ENCODE measurements at places on chromosomes 6 and 20.

DNA sequence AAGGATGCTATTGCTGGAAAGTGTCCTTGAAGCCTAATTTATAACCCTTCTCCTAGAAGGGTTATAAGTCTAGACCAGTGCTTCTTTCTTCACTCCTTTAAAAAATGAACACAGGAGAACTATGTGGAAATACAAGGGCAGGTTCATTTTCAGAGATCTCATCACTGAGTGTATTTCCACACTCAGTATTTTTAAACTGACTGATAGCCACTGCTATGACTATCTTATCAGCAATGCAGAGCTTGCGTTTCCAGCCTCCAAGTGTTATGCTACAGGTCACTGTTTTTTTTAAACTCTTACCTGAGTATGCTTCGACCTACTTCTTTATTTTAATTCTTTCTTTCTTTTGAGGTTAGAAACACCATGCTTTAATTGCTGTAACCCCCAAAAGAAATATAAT is 319.1 kb downstream of the ARHGAP18 start:
- no peak overlapping the region for H3K4me3 ChIP-seq
- no peaks in the 10 kb centered on the region for H3K4me1 ChIP-seq
- no peaks in the 10 kb centered on the region for H3K27me3 ChIP-seq
- peak; percentile 10 for DNase-seq
- no peaks in the 10 kb centered on the region for H3K36me3 ChIP-seq
- H3K27ac ChIP-seq: no peak overlapping the region

- H3K4me3 ChIP-seq: no peak overlapping the region
- H3K4me1 ChIP-seq: peaks cover 2% of the 10 kb centered on the region
- no peak for DNase-seq
Observed at GRCh38 chr6:85460154-85460920, 10.5 kb downstream of the NT5E start.

DNA sequence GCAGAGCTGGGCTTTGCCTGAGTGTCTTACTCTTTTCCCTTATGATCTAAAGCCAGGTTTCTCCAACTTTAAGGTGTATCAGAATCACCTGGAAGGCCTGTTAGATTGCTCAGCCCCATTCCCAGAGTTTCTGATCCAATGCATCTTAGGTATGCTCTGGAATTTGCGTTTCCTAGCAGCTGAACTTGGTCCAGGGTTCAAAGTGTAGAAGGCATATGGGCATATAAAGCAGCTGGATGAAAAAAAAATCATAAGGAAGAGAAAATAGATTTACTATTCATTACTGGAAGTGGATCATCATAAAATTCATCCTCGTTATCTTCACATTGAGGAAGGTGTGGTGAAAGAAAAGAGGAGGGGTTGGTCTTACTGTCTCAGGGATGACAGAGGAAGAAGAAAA is 56.8 kb upstream of the CDKAL1 start:
- H3K36me3 ChIP-seq: peaks cover 4% of the 10 kb centered on the region
- DNase-seq: no peak
- no peak overlapping the region for H3K4me3 ChIP-seq
- no peaks in the 10 kb centered on the region for H3K27me3 ChIP-seq
- H3K27ac ChIP-seq: no peak overlapping the region
- H3K4me1 ChIP-seq: no peaks in the 10 kb centered on the region

- peaks cover 6% of the 10 kb centered on the region for H3K4me1 ChIP-seq
- no peak for DNase-seq
- no peaks in the 10 kb centered on the region for H3K27me3 ChIP-seq
- no peak overlapping the region for H3K4me3 ChIP-seq
Observed at GRCh38 chr6:169160091-169160854, 93.4 kb downstream of the THBS2 start.

GRCh38 chr6:34223381-34223955 is 13.2 kb upstream of the HMGA1 start:
- H3K4me1 ChIP-seq: peaks cover 24% of the 10 kb centered on the region
- H3K27ac ChIP-seq: peak overlapping the region; percentile 25
- peak; percentile 50 for DNase-seq
- H3K27me3 ChIP-seq: no peaks in the 10 kb centered on the region

GRCh38 chr6:143248359-143248758 is 187.7 kb downstream of the AIG1 start:
- no peak overlapping the region for H3K27ac ChIP-seq
- H3K36me3 ChIP-seq: peaks cover 2% of the 10 kb centered on the region
- no peak overlapping the region for H3K4me3 ChIP-seq
- H3K4me1 ChIP-seq: no peaks in the 10 kb centered on the region

GRCh38 chr20:25216199-25216945 is 20.9 kb downstream of the ENTPD6 start:
- no peak overlapping the region for H3K27ac ChIP-seq
- H3K27me3 ChIP-seq: no peaks in the 10 kb centered on the region
- peaks cover 30% of the 10 kb centered on the region for H3K36me3 ChIP-seq

DNA sequence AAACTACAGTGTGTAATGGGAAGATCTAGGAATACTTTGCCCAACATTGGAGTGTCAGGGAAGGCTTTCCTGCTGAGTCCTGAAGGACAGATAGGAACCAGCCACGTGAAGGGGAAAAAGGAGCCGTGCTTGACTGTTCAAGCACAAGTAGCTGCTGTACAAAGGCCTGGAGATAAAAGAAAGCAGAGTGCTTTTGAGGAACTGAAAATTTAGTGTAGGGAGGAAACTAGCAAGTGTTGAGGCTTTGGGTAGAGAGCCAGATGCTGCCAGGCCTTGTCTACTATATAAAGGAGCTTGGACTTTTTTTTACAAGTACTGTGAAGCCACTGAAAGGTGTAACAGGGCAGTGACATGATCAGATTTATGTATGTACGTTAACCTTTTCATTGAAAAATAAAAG is 39.0 kb downstream of the DSE start:
- no peak for DNase-seq
- peaks cover 4% of the 10 kb centered on the region for H3K4me1 ChIP-seq
- H3K36me3 ChIP-seq: peaks cover 2% of the 10 kb centered on the region
- no peak overlapping the region for H3K27ac ChIP-seq
- no peaks in the 10 kb centered on the region for H3K27me3 ChIP-seq

DNA sequence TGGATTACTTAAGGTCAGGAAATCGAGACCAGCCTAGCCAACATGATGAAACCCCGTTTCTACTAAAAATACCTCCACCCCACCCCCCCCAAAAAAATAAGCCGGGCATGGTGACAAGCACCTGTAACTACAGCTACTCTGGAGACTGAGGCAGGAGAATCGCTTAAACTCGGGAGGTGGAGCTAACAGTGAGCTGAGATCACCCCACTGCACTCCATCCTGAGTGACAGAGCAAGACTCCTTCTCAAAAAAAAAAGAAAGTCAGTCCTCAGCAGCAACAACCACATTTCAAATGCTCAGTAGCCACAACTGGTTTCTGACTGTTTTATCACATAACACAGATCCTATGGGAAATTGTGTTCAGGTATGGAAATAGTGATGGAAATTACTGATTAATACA is 135.3 kb downstream of the HFE start:
- no peaks in the 10 kb centered on the region for H3K36me3 ChIP-seq
- H3K27ac ChIP-seq: peak overlapping the region; percentile 28
- DNase-seq: no peak
- H3K4me3 ChIP-seq: no peak overlapping the region
- peaks cover 6% of the 10 kb centered on the region for H3K4me1 ChIP-seq

- H3K27ac ChIP-seq: no peak overlapping the region
- H3K36me3 ChIP-seq: peaks cover 25% of the 10 kb centered on the region
- H3K4me1 ChIP-seq: peaks cover 3% of the 10 kb centered on the region
- no peak overlapping the region for H3K4me3 ChIP-seq
- DNase-seq: no peak
Observed at GRCh38 chr6:89615882-89616281, 22.7 kb downstream of the LYRM2 start.

DNA sequence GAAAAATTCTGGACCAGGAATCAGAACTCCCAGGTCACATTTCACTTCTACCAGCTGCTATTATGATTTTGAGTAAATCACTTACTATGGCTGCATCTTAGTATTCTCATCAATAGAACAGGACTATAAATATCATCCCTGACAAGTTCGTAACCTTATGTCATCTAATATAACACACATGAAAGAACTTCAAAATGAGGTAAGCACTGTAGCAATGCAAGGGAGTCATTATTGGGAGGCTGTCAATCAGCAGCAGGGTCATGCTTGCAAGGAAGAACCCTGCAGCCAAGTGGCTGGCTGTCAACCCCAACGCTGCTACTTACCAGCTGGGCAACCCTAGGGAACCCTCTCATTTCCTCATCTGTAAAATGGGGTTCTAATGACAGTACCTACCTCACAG is 123.3 kb upstream of the B3GAT2 start:
- H3K4me3 ChIP-seq: no peak overlapping the region
- no peaks in the 10 kb centered on the region for H3K36me3 ChIP-seq
- no peak overlapping the region for H3K27ac ChIP-seq
- no peaks in the 10 kb centered on the region for H3K4me1 ChIP-seq
- DNase-seq: no peak

DNA sequence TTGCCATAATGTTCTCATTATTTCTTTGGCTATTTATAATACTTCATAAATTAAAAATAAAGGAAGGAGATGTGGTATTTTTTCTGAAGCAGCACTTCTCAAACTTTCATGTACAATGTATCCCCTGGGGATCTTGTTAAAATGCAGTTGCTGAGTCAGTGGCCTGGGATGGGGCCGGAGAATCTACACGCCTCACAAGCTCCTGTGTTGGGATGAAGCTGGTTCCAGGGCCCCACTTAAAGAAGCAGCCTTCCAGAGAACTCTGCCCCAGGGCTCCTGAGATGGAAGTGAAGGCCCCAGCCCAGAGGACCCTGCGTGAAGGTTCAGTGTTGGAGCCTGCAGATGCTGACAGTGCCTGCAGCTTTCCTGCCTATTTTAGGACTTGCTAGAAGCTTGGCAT is 40.1 kb upstream of the SLC23A2 start:
- no peaks in the 10 kb centered on the region for H3K27me3 ChIP-seq
- no peak overlapping the region for H3K27ac ChIP-seq
- no peaks in the 10 kb centered on the region for H3K36me3 ChIP-seq
- no peak for DNase-seq
- H3K4me3 ChIP-seq: no peak overlapping the region

DNA sequence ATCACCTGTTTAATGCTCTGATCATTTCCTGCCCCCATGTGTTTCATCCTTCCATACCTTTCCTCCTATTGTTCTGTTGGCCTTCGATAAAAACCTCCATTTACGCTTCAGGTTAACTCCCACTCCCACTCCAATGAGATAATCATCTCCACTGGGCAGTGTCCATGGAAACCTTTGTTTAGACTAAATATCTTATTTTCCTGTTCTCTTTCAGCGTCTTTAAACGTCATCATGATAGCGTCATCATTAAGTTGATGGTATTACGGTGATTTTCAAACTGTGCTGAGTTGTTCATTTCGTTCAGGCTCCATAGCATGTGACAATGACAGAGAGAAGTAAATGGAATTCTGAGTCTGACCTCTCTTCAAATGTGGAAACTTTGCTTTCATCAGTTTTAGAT is 970.5 kb upstream of the SLC35B3 start:
- DNase-seq: no peak
- no peaks in the 10 kb centered on the region for H3K27me3 ChIP-seq
- H3K36me3 ChIP-seq: no peaks in the 10 kb centered on the region
- H3K4me1 ChIP-seq: no peaks in the 10 kb centered on the region

GRCh38 chr20:57774111-57774880 is 64.5 kb upstream of the PMEPA1 start:
- no peaks in the 10 kb centered on the region for H3K36me3 ChIP-seq
- H3K4me3 ChIP-seq: no peak overlapping the region
- no peak for DNase-seq
- H3K27me3 ChIP-seq: no peaks in the 10 kb centered on the region
- H3K4me1 ChIP-seq: peaks cover 21% of the 10 kb centered on the region
- no peak overlapping the region for H3K27ac ChIP-seq

DNA sequence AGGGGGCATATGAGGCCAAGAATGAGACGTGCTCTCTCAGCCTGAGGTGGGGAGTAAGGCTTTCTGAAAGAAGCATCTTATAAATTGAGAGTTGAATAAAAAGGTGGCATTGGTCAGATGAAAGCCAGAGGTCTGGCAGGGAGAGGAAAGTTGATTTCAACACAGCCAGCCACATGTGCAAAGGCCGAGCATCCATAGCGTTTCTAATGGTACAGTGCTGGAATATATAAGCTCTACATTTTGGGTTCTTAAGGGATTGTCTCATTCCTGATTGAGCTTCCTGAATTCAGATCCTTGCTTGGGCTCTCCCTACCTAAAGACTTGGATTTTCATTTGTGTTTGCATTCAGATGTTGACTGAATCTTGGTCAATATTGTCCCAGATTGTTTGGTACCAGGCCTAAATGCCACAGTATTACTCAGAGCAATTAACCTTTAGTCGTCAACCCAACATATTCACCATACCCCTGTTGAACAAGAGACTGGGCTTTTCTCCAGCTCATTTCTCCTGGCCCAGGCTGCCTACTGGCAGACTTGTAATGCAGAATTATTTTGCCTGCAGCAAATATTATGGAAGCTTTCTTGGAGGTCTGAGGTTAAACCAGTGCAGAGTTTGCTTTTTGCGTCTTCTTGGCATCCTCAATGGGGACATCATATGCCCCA is 14.5 kb upstream of the BCAS1 start:
- no peaks in the 10 kb centered on the region for H3K27me3 ChIP-seq
- no peak overlapping the region for H3K4me3 ChIP-seq
- no peaks in the 10 kb centered on the region for H3K36me3 ChIP-seq
- H3K27ac ChIP-seq: no peak overlapping the region
- peak; percentile 16 for DNase-seq
- peaks cover 2% of the 10 kb centered on the region for H3K4me1 ChIP-seq

GRCh38 chr6:46048646-46049297 is 33.1 kb upstream of the CLIC5 start:
- no peaks in the 10 kb centered on the region for H3K36me3 ChIP-seq
- no peaks in the 10 kb centered on the region for H3K27me3 ChIP-seq

DNA sequence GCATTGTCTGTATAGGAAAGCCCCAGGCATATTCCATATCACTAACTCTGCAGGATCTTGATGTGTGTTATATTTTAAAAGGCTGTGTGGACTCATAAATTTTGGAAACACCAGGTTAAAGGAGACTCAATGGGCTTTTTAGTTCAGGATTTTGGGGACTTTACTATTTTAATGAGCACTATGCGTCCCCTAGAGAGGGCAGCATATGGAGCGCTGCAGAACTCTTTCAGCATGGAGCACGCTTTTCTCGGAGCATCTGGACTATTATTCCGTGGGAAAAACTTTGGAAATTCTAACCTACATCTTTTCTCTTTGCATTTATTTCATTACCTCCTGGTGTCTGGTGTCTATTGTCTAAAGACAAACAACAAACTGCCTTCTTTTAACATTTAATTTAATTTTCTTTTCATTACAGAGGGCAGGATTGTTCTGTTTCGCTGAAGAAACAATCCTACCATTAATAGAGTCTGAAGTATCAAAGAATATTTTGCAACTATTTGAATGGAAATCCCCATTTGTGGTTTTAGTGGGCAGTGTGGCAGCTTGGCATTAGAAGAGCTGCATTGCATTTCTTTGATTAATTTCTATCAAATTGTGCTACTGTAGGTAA is 399.9 kb upstream of the HSF2 start:
- no peaks in the 10 kb centered on the region for H3K4me1 ChIP-seq
- no peaks in the 10 kb centered on the region for H3K27me3 ChIP-seq
- no peak for DNase-seq
- no peaks in the 10 kb centered on the region for H3K36me3 ChIP-seq

GRCh38 chr6:148461986-148462577 is 119.4 kb downstream of the SASH1 start:
- no peaks in the 10 kb centered on the region for H3K27me3 ChIP-seq
- no peaks in the 10 kb centered on the region for H3K4me1 ChIP-seq
- DNase-seq: no peak
- H3K4me3 ChIP-seq: no peak overlapping the region
- H3K27ac ChIP-seq: no peak overlapping the region
